IPS DF 19.7 (cell line): ENCODE measurements at places on chromosomes 5 and 9.

DNA sequence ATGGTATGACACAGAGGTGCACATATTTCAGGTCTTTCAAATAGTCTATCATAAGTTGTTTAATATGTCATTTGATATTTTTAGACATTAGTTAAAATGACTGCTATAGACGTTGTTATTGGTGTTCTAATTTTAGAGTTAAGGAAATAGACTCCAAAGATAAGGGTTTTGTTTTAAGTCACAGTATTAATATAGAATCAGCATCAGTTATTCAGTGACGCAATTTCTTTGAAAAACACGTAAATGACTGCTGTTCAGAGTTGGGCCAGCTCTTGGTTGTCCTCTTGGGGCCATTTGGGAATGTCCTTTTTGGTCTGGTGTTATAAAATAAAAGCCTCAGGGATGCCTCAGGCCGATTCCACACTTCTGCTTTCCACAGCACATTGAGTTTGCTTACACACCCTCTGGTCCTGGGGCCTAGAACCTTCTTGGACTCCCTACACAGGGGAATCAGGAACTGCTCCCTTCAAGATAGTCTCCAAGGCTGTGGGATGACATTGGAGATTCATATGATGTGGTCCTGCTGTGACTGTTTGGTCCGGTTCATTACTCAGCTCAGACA is 14.3 kb downstream of the OTULIN start:
- DNase-seq = no peak

- no peak for DNase-seq
These were observed 543.1 kb upstream of the RIOK2 start for GRCh38 chr5:97726106-97726505.

GRCh38 chr5:169791251-169791650 is 154.2 kb downstream of the DOCK2 start:
- DNase-seq = no peak

DNA sequence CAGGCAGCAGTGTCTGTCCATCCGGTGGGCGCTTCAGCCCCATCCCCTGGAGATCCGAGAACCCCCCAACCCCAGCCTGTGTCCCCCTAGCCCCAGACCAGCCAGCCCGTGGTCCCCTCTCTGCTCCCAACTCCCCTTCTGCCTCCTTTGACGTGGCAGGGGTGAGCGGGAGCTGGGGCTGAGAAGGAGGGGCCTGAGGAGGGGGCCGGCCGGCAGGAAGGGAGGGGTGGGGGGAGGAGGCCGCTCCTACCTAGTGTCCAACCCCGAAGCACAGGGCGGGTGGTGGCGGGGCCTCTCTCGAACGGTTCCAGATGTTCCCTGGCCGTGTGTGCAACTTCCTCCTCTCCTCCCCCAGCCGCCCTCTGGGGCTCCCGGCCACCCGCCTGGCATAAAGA is 31.0 kb downstream of the GOLGA2 start:
- no peak for DNase-seq

GRCh38 chr9:84970432-84970831 is 300.9 kb downstream of the NTRK2 start:
- DNase-seq = no peak

DNA sequence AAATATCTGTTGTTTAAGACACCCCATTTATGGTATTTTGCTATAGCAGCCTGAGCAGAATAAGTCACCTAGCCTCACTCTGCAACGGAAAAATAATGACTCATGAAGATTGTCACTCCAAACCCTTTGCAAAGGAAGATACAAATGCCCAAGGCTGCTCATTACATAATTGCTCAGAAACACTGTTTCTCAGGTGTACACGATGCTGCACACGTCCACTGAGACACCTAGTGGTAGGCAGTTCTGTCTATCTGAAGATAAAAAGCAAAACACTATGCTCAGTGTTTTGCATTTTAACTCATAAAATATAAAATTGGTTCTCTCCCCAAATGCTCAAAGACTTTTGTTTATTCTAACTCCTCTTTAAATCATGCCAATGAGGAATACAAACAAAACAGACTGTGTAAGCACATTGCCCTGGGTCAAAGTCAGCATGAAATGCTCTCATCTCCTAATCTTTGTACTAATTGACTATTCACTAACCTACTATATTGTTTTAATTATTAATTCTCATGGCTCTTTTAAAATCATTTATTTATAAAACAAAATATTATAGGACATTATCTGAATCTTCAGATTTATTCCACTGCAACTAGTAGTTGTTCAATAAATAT is 7.7 kb upstream of the TSLP start:
- no peak for DNase-seq

DNA sequence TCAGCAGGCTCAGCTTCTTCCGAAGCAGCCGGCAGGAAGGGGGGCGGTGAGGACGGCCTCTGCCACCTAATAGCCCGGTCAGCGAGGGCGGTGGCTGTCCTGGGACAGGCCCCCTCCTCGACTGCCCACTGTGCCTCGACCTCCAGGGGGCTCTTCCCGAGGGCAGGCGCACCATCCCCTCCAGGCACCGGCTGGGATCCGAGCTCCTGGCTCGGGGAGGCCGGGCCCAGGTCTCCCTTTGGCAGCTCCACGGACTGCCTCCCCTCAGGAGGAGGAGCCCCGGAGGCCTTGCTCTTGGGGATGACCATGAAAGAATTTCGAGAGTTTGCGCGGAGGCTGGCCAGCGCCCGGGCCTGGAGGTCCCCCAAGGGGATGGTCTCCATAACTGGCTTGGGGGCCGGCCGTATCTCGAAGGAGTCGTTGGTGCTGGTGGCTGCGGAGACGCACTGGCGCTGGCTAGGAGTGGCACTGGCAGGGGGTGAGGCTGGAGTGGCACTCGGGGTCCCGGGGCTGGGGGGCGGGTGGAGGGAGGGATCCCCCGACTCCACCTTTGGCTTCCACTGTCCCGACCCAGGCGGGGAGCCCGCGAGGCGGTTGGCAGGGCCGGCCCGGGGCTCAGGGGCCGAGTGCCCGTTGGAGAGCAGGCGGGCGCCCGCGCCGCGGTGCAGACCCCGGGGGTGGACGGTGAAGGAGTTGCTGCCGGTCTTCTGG is 975 bp downstream of the TPRN start:
- no peak for DNase-seq

DNA sequence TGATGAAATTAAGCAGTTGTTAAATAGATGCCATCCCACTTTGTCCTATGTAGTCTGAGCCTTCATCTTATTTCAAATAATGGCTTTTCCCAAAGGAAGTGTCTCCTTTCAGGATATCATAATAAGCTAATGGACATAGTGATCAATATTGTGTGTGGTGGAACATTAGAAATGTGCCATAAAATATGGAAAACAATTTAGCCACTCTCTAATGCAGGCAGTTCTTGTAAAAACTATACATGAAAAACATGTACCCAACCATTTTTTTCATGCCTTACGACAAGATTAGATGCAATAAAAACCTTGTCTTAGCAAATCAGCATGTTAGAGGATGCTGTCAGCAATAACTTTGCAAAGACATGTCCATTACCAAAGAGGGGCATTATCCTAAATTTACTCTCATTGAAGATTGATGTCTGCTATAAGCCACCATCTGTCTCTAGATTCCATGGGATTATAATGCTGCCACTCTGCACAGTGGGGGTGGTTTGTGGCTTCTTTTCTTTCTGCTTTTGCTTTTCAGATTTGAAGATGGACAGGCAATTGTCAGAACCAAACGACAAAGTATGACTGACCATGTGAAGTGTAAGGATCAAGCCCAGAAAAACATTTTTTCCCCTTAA is 724.0 kb upstream of the ZNF608 start:
- DNase-seq = no peak

DNA sequence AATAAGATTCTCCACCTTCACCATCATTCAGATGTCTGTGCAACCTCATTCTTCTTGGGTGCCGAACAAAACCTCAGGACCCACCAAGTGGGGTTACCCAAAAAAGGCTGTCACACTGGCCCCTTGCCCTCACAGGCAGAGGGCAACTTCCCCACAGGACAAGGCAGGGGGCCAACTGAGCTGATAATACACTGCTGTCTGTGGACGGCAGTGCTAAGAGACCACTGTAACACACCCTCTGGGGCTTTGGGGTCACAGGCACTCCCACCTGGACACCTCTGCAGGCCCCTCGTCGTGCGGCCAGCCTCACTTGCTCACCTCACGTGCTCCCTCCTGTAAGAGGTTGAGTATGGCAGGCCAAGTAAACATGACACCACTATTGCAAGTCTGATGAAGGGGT is 515.8 kb upstream of the COX7C start:
- no peak for DNase-seq

DNA sequence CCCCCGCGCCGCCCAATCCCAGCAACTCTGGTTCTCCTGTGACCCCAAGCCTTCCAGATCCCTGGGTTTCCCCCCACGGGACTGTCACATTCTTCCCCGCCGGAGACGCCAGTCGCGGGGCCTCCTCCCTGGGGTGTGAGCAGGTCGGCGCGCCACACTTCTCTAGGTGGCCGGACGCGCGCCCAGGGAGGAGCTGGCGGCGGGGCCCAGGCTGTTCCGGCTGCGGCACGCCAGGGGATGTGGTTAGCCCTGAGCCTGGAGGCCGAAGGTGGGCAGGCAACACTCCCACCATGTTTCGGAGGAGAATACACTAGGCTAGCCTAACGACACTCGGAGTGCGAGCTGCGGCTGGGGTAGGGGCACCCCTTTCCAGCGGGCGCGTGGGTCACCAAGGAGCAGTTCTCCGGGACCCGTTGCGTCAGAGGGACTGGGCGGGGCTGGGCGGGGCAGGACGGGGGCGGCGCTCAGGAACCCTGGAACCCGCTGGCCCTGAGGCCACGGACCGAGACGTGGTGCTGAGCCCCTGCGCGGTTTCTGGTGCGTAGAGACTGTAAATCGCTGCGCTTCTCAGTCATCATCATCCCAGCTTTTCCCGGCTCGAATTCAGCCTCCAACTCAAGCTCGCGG is at the start of gene SLC27A6:
SLC27A6 (plus strand) TSS at position 478 of the 627 bp plus-strand sequence. CDS start 650 bp downstream, outside the sequence.
- DNase-seq = no peak

DNA sequence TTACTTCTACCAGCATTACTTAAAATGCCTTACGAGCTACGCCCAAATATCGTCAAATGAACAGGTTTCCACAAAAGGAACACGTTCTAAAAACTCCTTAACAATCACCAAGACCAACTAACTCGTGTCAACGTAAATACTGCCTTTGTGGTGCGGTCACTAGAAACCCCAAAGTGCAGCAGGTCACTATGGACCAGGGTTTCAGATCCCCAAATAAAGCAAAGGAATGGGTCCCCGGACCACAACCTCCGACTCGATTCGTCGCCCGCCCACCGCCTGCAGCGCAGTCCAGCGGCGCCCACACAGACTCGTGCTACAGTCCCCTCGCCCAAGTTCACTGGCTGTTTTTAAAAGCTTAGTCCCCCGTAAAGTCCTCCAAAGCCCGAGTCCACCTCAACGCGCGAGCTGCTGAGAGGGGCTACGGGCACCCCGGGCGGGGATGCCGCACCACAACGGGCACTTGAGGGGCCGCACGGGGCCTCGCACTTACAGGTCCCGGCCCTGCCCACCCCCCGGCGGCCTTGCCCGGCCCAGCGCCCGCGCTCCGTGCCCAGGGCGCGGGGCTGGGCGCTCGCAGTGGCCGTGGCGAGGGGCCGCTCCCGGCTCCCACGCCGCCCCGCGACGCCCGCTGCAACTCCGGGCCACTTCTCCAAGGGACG is 1.1 kb downstream of the NFIB start:
- DNase-seq = no peak

- no peak for DNase-seq
These were observed 6.9 kb downstream of the NR4A3 start for GRCh38 chr9:99828417-99829176.

DNA sequence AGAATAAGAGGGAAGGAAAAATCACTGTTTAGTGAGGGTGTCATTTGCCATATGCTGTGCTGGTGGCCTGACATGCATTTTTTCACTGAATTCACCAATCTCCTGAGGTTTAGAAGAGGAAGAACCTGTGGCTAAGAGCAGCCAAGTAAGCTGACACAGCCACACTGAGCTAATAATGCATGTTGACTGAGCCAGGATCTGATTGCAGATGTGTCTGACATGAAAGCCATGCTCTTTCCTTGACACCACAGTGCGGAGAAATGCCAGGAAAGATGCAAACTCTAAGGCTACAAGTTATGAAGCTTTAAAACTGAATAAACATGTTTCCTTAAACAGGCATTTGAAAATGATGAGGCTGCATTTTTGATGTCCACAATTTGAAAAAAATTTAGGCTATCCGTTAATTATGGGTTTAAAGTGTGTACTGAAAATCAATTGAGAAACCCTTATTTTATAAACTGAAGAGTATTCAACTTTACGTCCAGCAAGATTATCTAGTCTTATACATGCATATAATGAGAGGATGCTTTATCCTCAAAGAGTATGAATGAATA is 208.6 kb downstream of the FBN2 start:
- no peak for DNase-seq

GRCh38 chr5:124824637-124825158 is 78.3 kb upstream of the ZNF608 start:
- DNase-seq = no peak

- DNase-seq = no peak
These were observed 43.6 kb upstream of the FYB1 start for GRCh38 chr5:39262981-39263380.

DNA sequence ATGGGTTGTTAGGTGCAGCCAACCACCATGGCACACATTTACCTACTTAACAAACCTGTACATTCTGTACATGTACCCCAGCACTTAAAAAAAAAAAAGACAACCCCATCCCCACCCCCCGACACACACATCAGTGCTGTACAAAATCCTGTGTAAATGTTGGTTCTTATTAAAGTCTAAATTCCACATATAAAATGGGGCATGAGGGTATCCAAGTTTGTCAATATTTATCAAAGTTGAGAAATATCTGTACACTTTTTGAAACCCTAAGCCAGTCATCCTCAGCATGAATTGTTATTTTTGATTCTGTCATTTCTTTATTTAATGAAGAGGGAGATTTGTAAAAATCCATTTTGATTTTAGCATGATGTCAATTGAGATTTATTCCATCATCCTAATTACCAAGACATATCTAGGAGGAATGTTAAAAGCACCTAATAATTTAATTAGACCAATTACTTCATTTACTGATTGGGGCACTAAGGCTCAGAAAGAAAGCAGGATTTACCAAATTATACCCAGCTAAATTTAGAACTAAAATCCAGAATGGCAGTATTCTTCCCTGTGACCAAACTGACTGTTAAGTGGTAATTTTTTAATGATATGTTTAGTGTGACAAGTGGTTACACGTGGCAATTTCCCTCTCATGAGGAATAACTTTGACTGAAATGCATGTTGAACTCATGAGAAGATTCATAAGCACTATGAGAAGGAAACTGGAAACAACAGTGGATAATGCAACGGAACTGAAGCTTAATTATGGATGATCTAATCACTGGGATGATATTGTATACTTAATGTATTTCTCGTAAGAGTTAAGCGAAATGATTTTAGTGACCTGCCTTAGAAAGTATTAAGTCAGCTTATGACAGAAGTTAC is 195.9 kb downstream of the SGCD start:
- DNase-seq = no peak

DNA sequence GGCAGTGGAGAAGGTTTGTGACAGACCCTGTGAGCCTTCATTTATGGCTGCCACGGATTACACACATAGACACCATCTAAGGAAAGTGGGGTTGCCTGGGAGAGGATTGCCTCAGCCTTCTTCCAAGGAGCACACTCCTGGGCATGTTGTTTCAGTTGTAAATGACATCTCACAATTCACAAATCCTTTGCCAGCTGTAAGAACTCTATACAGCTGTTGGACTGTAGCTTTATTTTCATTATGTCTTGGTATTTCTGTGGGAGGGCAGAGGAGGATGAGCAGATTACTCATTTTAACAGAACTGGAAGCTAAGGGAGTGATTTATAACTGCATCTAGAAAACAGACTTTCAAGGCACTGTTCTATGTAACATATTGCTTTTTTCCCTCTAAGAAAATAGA is 25.6 kb downstream of the MELK start:
- no peak for DNase-seq
